Caco-2 (cell line): ENCODE measurements at places on chromosomes 6 and 20. TPM values are rescaled to one million over a fixed set of nuclear protein-coding genes. Genes with fewer than 3 reads are reported as not detected.

GRCh38 chr6:6635869-6636268, 47.3 kb downstream of the LY86 start:
- no peak for DNase-seq

- DNase-seq: no peak
These were observed 104.9 kb upstream of the TSHZ2 start for GRCh38 chr20:52867305-52867704.

- DNase-seq: no peak
These were observed 112.8 kb downstream of the TBX18 start for GRCh38 chr6:84651583-84651982.

- DNase-seq: no peak
These were observed 5.2 kb downstream of the NCOA3 start for GRCh38 chr20:47506850-47507249.

- no peak for DNase-seq
These were observed 7.3 kb upstream of the MDFI start for GRCh38 chr6:41630946-41631345.

DNA sequence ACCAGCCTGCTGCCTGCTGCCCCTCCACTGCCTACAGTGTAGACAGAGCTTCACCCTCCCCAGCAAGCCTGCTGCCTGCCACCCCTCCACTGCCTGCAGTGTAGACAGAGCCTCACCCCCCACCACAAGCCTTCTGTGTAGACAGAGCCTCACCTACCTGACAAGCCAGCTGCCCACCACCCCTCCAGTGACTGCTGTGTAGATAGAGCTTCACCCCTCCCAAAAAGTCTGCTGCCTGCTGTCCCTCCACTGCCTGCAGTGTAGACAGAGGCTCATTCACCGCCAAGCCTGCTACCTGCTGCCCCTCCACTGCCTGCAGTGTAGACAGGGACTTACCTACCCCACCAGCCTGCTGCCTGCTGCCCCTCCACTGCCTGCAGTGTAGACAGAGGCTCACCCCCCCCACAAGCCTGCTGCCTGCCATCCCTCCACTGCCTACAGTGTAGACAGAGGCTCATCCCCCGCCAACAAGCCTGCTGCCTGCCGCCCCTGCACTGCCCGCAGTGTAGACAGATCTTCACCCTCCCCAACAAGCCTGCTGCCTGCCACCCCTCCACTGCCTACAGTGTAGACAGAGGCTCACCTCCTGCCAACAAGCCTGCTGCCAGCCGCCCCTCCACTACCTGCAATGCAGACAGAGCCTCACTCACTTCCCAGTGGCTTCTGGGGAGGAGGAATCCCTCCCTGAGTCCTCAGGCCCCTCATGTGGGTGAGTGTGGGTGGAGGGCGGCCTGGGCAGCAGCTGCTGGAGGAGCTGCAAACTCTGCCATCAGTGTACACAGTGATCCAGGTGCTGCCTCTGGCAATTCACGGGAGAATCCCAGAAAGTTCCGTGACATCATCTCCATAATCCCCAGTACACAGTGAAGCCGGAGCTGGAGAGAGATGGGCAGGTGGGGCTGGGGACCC, 140.9 kb downstream of the DLL1 start:
- DNase-seq: peak; percentile 15

The C6orf47 gene
- 19.4 and 19.7 TPM in 2 replicates for total RNA-seq

The C20orf202 gene
- not detected in 2 replicates for total RNA-seq

The RBPJL gene
- not detected in 2 replicates for total RNA-seq

The NOX3 gene
- not detected in 2 replicates for total RNA-seq
